ENCODE measurements at places on chromosomes 6 and 20.

- no peak for DNase-seq
Observed at GRCh38 chr6:30988209-30988825, 4.8 kb downstream of the MUC21 start.

DNA sequence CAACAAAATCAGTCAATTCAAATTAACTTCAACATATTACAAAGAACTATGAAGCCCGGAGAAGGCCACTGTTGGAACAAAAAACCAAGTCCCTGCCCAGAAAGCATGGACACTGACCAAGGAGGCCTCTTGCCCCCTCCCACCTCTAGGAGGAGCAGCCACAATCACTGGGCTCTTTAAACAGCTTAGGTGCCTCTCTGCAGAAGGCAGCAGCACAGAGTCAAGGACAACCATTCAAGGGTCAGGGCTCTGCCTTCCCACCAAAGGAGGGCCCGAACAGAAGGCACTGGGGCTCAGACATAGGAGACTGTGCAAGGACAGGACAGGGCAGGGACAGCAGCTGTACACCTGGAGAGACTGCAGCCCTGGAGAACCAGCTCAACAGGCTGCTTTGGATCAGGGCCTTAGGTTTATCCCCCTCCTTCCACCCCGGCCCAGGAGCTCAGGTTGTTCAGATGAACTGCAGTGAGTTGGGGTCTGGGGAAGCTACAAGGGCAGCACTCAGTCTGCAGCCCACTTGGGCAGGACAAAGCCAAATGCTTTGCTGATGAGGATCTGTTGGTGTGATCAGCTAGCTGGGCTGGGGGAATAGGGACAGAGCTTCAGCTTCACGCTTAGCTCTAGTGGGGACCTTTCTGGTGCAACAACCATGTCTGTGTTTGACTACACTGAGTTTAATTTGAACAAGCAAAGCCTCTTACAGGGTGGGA is 17.8 kb downstream of the TOMM34 start:
- no peak for DNase-seq

- DNase-seq, result no peak
Observed at GRCh38 chr20:43183536-43184070, 6.1 kb downstream of the PTPRT start.

DNA sequence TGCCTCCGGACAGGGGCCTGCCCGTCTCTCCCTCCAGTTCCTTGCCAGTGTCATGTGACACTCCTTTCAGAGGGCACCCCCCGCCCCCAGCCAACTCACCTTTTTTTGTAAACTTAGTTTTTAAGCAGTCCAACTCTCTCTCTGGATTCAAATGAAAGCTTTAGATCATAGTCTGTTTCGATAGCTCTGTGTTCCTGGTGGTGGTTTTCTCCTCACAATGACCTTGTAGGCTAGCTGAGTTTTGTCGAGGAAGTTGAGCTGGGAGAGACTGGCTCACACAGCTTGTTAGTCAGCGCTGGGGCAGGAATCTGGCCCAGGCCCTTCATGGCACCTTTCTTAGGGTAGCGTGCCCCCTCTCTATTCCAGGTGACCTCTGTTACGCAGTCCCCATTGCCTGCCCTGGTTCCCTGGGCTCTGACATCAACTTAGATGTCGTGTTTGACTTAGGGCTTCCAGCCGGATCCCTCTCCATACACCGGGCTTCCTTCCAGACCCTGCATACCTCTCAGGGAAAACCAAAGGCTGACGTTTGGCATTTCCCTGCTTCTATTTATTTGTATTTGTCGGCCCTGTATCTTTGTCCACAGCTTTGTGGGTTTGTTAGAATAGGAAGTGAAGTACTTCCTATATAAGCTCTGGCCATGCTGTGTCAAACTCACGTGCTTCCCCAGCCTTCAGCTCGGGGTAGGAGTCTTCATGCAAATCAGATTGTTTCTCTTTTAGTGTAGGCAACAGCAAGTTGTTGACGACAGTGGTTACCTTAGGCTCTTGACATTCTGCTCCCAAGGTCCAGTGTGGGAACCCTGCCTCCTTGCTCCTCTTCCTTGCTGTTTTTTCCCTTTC is 12.7 kb downstream of the IGF2R start:
- peak; percentile 52 for DNase-seq

DNA sequence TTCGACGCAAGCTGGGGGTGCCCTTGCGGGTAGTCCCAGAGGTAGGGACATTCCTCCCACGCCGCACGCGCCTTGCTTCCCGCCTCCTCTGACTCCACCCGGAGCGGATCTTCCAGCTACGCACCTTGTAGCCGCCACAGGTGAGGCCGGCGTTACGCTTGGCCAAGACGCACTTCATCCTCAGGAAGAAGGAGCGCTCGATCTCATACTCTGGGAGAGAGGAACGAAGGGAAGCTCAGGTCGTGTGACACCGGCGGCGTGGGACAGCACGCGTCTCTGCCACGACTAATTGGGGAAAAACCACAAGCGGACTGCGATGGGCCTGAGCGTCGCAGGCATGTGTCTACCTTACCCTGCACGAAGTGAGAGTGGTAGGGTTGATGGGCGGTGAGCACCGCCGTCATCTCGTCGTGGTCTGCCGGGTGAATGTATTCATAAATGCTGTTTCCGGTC is 15.5 kb downstream of the SIM1 start:
- DNase-seq, result no peak

- DNase-seq, result peak; percentile 46
Observed at GRCh38 chr6:104705095-104705707, 154.5 kb downstream of the HACE1 start.

DNA sequence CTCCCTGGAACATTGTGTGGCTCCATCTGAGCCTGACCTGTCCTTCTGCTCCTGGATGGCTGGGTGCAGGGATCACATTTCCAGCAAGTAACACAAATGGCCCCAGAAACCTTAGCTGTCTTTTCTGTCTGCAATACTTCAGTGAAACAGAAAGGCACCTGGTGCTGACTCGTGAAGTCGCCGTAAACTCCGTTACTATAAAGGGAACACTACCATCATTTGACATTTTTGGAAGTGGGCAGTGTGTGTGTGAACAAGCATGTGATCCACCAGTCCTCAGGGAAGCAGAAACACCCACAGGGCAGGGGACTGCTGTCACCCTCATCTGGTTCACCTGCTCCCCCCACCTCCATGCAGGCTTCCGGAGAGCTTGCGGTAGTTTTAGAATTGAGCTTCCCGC is 23.9 kb downstream of the SERPINB6 start:
- no peak for DNase-seq

DNA sequence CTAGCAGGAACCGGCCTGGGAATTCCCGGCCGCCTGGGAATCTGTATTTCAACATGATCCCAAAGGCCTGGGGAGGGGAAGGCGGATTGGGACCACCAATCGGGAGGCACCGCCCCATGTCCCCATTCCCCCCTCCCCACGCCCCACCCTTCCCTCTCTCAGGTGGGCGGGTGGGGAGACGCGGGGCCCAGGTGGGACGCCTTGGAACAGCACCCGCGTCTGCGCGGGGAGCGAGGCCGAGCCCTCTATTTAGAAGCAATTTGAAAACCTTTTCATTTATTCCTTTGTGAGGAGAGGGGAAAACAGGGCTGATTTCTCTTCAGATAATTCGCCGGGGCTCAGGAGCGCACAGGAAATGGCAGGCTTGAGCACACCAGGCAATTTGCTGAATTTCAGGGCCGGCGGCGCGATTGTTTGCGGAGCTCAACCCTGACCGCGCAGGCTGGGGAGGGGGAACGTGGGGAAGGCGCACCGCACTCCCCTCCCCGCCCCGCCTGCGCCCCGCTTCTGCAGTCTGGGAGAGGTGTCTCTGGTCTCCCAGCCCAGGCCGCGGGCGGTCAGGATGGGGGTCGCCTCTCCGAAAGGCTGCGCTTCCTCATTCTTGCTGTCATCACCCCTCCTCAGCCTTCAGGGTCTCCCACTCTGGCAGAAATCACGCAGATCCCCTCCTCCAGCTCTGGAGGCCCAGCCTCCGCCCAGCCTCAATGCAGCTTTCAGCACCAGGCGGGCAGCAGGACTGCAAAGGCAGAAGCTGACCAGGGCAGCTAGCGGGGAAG is 170.0 kb downstream of the GRM4 start:
- DNase-seq, result no peak

DNA sequence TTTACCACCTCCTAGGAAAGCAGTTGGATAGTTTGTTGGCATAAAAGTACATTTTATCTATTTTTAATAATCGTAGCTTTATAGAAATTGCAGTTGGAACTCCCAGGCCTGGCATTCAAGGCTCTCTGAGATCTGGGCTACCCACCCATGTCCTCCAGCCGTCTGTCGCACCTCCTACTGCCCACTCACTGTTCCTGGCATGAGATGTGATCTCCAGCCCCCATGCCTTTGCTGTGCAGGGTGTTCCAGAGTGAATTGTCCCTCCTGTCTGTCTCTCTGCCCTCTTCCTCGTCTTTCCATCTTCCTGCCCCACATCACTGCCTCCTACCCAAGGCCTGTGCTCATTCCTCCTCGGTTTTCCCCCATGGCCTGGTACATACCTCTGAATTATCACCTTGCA is 50.7 kb downstream of the PTPN1 start:
- no peak for DNase-seq

DNA sequence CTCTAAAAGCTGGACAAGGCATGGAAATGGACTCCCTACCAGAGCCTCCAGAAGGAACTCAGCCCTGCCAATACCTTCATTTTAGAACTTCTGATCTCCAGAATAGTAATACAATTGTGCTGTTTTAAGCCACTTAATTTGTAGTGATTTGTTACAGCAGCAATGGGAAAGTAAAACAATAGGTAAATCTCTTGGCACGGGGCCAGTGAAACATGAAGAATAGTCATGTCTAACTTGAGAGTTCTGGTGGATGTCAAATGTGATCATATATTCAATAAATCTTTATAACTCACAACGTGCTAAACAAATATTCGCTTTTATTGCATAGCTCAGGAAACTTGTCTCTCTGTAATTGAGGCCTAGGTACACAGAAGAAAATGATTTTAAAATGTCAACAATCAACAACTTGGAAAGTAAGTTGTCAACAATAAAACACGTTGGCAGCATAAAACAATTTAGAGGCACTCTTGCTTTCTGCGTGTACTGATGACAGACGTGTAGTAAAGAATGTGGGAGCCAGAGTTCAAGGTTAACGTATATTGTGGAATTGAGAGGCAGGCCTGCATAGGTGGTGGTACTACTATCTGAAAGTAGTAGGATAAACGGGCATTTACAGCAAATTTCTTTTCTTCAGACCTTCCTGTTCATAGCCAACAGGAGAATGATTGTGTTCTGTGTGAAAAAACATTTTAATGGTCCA is 140.5 kb upstream of the OPRM1 start:
- DNase-seq, result no peak

DNA sequence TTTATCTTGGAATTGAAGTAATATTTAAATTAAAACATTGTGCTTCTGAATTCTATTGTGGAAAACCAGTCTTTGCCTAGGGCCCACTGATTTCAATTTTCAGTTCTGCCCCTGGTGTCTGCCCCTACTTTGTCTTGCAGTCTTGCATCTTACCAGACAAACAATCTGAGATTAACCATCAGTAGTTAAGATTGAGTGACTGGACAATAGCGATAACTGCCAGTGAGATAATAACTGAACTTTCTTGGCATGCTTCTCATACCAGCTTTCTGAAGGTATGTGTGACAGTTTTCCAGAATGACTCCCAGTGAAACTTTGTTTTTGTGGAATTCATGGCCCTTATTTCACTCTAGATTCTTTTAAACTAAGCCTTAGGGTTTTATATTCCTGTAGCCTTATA is 53.5 kb downstream of the KCNQ5 start:
- DNase-seq, result no peak

GRCh38 chr6:161396539-161396938 is 122.7 kb upstream of the AGPAT4 start:
- DNase-seq, result no peak

Data from CD4-positive, alpha-beta T cell treated with Interleukin-2 at 100 ng/mL for 4 hours (primary cell).